H54 (cell line): ENCODE measurements at places on chromosomes 7 and 10.

DNA sequence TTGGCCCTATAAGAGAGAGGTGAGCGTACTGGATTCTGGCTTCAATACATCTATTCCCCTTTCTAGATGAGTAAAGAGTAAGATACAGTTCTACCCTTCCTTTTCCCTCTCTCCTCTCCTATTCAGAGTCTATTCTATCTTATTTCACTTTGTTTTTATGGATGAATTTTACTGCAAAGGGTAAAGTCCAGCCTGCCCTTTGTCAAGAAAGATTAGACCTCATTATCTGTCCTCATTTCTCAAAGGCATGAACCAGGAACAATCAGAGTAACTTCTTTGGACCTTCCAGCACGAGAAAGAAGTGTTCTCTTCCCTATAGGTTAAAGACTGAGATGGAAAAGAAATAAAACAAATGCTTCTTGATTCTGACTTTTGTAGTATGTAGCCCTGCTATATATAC is 239.0 kb downstream of the PRKG1 start:
- no peak for DNase-seq

DNA sequence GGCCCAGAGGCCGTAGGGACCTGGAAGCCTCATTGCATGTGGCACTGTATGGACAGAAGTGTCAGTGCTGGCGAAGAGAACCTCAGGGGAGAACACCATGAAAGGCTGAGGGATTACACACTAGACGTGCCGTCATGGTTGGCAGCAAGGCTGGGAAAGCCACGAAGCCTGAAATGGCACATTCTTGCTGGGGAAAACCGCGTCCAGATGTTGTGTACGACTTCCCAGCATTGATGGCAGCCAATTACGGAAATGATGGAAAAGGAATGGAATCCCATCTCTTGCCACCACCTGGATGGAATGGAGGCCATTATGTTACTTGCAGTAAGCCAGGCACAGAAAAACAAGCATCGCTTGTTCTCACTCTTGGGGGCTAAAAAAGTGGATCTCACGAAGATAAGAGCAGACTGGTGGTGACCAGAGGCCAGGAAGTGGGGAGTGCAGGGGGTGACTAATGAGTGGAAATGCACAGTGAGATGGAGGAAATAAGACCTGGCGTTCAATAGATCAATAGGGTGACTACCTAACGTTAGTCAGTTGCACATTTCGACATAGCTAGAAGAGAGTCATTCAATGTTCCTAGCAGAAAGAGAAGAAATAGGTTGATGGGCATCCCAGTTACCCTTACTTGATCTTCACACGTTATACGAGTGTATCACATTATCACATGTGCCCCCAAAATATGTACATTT is 14.6 kb upstream of the PWWP2B start:
- no peak for DNase-seq

- peak; percentile 26 for DNase-seq
These were observed 81.9 kb upstream of the CALN1 start for GRCh38 chr7:72493850-72494661.

- no peak for DNase-seq
These were observed 634.4 kb downstream of the GATA3 start for GRCh38 chr10:8688881-8689280.

GRCh38 chr7:2242541-2243429 is 759 bp downstream of the NUDT1 start:
- peak; percentile 65 for DNase-seq

DNA sequence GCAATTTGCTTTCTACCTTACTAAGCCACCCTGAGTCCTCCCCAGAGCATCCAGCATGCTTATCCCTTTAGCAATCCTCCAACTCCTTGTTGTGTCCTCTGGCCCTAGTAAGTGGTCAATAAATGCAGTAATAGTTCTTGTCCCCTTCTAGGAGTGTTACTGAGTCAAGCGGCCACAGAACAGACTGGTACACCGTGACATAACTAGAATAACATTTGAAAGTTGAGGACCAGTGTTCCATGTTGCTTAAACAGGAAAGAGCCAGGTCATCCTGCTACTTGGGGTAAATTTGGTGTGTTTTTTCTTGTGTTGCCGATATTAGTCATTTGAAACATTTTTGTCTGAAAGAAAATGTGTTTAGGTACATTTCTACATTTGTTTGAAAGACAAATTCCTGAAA is 4.8 kb upstream of the CDK6 start:
- DNase-seq, result no peak

GRCh38 chr7:32588657-32589056 is 93.4 kb downstream of the AVL9 start:
- peak; percentile 69 for DNase-seq

DNA sequence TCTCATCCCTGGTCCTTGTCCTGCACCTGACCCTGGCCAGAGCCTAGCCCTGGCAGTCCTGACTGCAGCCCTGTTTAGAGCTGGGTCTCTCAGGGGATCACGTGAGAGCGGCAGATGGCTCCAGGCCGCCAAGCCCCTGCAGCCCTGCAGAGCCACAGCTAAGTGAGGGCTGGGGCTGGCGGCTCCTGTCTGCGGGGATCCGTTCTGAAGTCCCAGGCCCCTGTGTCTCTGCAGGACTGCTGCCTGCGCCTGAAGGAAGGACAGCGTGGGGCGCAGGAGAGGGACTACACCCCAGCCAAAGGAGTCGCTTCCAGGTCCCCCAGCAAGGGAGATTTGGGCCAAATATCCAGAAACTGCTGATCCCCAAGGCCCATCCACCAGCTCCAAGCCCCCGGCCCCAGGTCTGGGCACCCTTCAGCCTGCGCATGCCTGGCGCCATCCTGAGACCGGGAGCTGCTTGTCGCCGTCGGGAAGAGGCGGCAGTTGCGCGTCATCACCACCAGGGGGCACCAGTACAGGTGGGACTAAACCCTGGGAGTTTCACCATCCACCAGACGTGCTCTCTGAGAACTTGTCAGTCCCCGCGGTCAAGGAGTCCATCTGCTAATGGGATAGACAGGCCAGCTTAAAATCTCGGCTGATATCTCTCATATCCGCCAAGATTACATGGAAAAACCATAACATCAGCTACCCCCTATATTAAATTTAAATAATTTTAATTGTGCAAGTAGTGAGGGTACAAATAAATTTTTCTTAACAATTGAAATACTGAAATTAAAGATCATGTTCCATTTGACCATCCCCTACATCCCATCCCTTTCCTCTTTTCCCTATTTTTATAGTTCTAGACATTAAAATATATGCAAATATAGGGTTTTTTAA is 25.1 kb upstream of the GHRHR start:
- peak; percentile 91 for DNase-seq

DNA sequence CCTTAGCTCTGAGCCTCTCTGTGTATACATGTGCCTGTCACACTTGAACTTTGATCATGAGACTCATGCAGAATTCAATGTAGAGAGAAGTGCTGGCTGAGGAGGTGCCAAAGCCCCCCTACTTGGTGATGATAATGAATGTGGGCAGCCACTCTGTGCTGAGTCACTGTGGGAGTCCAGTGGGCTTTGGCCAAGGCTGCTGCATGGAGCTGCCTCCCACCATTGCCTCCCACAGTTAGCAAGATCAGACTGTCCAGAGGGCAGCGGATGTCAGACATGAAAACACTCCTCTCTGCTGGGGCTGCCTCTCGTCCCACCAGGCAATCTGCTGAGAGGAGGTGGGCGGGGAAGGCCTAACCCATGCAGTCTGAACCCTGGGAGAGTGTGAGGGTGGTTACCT is 180.3 kb downstream of the SH2D4B start:
- no peak for DNase-seq

DNA sequence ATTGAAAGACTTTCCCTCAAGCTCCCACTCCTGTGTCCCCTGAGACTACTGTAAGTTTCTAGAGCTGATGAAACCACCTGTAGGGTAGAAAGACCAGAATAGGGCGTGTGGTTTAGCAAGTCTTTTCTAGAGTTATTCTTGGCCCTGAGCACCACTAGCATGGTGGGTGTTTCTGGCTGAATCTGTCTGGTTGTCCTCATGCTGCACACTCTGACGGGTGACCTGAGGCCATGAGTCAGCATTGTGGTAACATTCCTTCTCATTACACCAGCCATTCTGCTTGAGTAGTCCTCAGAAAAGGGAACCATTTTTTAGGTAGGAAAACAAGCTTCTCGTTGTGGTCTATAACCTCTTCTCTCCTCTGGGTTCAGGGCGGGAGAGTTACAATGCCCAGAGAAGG is 250.3 kb downstream of the SNX13 start:
- DNase-seq, result peak; percentile 59

DNA sequence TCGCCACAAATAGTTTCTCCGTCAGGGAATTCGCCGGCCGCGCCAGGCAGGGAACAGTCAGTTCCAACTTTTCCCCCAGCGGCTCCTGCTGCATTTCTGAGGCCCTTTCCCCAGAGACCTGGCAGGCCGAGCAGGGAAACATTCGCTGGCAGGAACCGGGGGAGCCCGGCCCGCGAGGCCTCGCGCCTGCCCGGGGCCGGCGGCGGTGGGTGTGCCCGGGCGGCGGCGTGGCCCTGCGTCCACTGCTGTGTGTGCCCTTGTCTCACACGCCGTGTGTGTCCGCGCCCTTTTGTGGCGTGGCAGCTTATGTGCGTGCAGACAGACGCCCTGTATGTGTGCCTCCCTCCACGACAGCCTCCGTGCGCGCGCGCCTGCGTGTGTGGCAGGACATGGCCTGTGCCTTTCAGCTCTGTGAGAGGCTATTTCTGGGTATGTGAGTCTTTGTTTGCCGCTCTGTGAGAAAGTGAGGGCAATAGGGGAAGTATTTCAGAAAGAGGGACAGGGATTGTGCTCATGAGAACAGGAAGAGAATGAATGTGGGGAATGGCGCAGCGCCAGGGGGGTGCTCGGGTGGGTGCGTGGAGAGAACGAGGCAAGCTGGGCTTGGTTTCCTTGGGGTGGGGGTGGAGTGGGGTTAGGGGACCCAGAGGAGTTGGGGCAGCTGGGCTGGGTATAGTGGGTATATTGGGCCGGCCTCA is 689 bp upstream of the SMARCD3 start:
- no peak for DNase-seq

GRCh38 chr7:37421861-37422500 is 26.7 kb downstream of the ELMO1 start:
- no peak for DNase-seq

DNA sequence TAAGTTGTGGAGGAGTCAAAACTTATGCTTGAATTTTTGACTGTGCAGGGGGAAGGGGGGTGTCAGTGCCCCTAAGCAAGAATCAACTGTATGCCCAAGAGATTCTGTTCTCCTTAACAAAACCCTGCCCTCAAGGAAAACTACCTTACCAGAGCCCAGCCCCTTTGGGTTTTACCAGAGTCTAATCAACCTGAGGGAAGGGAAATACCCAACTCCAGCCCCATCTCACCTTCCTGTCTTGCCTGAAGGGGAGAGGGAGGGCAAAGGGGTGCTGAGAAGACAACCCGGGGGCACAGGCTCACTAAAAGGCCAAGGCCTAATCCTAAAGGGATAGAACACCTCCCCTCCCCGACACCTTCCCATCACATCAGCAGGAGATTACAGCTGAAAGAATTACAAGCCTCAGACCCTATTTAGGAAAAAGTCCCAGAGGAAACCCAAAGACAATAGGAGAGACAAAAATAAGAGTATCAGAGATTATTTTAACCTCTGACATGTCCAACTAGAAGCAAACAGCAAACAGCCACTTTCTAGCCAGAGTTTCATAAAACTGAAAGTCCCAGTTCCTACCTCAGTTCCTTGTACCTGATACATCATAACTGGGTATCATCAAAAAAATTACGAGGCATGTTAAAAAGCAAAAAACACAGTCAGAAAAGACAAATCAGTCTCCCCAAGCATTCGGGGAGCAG is 26.8 kb upstream of the C7orf33 start:
- no peak for DNase-seq

DNA sequence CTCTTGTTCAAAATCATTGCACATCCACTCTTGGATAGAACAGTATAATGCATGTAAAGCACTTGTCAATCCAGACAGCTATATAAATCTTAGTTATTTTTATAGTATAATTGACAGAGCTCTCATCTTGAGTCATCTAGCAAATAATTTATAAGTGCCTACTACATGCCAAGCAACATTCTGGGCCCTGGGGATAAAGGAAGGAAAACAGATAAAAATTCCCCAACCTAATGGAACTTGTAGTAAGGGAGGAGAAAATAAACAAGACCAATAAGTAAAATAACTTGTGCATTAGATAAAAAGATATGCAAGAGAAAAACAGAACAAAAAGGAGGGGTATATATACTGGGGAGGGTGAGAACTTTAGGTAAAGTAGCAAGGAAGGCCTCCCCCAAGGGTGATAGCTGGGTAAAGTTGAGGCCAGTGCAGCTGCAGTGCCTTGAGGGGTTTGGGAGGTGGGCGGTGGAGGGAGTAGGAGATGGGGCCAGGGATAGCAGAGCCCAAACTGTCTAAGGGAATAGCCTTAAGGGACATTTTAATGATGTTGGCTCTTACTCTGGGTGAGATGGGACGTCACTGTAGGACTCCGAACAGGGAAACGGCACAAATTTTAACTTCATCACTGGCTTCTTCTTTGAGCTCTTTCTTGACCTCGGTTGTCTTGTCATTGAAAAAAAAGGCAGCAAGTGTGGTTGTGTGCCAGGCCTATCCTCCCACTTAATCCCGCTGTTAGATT is 79.3 kb upstream of the SEC61G start:
- no peak for DNase-seq

DNA sequence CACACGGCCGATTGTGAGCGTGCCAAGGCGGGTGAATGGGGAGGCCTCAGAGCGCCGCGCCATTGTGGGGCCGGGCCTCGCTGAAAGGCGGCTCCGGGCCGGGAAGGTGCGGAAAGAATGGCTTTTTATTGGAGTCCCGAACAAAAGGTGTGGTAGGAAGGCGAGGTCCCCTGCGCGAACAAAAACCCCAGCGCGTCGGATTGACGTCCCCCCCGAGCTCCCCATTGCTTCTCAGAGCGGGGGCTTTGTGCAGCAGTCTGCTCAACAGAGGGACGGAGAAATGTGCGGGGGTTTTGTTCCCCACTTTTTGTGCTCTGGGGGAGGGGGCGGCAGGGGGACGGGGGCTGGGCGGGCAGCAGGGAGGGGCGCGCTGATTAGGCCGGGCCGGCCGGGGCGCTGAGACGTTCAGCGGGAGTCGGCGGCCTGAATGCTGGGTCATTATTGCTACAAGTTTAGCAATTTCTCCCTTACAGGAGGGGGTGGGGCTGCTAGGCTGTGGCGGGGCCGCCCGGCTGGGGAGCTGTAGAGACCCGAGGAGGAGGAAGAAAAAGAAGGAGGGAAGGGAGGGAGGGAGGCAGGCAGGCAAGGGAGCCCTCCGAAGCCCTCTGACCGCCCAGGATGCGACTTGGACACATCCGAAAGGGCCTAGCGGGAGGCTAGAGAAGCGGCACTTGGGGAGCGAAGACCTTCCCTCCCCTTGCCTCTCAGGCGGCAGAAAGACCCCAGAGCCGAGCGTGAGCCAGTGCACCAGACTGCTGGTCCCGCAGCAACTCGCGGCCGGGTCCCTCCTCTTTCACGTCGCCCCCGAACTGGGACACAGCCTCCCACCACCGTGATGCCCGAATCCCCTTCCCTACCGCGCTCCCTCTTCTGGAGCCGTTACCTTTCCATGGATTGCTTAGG is 4.6 kb downstream of the NKX2-3 start:
- DNase-seq, result no peak
